D341Med (cell line): ENCODE measurements at places on chromosomes 12 and 14.

- peak; percentile 87 for DNase-seq
These were observed at the start of gene CLIP1 for GRCh38 chr12:122421821-122422729. Gene CLIP1, minus strand, starts transcription at chr12:122422669. Its CDS starts 42,217 bp downstream, at chr12:122380452.

DNA sequence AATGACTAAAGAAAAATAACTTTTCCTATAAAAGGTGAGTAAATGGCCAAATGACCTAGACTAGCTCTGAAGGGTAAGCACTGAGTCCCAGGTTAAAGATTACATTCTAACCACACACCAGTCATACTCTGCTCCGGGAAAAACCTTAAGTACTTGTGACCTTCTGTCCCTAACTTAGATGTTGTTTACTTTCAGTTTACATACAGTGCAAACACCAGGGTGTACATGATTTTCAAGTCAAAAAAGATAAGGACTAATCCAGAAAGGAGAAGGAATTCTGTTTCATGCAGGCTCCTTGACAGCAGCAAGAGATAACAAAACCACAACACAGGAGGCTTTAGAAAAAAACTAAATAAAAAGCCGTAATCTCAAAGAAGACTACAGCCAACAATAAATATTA, 174.2 kb downstream of the PPM1H start:
- DNase-seq = no peak

DNA sequence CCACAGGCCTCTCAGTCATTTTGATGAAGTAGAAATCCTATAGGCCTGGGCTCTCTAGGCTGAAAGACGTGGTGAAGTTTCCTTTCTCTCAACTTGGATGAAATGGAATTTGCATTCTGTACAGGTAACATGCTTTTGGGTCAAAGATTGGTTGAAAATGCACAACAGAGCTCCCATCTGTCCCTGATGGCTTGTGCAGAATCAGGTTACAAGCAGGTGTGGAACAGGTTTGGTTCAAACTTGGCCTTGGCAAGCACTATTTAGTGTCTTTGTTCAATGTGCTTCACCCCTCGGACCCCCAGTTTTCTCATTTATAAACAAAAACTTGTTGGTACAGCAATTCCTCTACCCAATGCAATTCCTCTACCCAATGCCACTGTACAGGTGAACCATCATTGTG, 1493.0 kb downstream of the AACS start:
- no peak for DNase-seq

- DNase-seq = no peak
These were observed 283.5 kb upstream of the DIO2 start for GRCh38 chr14:80494769-80495168.
